CD4-positive, alpha-beta T cell (primary cell): ENCODE measurements at places on chromosomes 16 and 17.

DNA sequence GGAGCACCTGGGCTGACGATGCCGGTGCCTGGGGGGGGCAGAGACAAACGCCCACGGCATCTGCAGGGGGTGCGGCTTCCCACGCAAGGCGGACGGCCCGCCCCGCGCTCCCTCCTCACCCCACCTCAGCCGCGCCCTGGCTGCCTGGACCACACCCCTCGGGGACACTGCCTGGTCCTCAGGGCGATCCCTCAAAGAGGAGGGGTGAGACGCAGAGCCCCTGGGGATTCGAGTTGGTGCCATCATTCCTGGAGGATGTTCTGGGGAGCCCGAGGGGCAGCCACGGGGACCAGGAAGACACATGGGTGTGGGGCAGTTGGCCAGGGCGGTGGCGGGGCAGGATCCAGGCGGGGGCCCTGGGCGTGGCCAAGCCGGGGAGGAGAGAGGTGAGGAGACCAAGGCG, 3.9 kb downstream of the IGFALS start:
- DNase-seq, result no peak
- no peak overlapping the region for H3K27ac ChIP-seq
- peaks cover 38% of the 10 kb centered on the region for H3K36me3 ChIP-seq

DNA sequence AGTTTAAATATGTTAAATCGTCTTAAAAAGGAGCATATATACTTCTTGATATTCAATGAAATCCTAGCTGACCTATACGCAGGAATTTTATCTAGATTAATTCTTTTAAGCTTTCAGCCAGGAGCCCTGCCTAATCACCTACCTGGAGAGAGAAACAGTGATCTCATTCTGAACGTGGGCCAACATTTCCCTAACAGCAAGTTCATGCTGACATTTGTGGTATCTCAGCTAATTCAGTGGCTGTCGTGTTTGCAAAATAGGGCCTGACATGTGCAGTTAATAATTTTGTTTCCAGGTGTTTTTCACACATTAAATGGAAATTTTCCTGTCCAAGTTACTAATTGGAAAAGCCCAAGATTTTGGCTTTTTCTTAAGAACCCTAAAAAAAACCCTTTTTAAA, 17.4 kb downstream of the KRT24 start:
- no peak overlapping the region for H3K27ac ChIP-seq
- H3K4me3 ChIP-seq, result no peak overlapping the region
- H3K4me1 ChIP-seq, result no peaks in the 10 kb centered on the region
- peaks cover 3% of the 10 kb centered on the region for H3K27me3 ChIP-seq

DNA sequence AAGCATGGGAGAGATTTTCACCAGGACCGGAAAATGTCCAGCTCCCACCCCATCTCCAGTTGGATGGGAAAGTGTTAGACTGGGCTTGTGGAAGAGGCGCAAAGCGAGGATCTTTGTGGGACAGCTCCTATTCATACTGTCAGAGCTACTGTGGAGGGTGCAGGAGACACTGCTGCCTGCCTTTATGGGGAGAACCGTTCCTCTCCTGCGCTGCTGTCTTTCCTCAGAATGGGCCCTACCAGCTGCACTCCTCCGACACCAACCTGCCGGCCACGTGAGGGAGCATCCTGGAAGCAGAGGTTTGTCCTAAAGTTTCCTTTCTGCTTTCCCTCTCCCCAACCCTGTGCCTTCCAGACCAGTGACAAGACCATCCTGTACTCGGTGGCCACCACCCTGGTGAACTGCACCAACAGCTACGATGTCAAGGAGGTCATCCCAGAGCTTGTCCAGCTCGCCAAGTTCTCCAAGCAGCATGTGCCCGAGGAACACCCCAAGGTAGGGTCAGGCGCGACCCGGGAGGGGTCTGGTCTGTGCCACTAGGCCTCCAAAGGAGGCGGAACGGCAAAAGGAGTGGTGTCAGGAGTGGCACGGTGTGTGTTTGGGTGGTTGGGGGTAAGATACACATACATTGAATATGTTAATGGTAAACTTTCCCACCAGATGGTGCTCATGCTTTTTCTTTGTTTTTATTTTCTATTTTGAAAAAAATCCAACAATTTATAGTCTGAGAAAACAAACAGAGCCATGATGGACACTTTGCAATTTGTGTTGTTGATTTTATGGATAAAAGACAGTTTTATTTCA, 23.0 kb downstream of the SLC35G3 start:
- no peak overlapping the region for H3K4me3 ChIP-seq
- H3K27me3 ChIP-seq, result no peaks in the 10 kb centered on the region
- H3K36me3 ChIP-seq, result no peaks in the 10 kb centered on the region
- no peak overlapping the region for H3K27ac ChIP-seq
- peaks cover 40% of the 10 kb centered on the region for H3K4me1 ChIP-seq

DNA sequence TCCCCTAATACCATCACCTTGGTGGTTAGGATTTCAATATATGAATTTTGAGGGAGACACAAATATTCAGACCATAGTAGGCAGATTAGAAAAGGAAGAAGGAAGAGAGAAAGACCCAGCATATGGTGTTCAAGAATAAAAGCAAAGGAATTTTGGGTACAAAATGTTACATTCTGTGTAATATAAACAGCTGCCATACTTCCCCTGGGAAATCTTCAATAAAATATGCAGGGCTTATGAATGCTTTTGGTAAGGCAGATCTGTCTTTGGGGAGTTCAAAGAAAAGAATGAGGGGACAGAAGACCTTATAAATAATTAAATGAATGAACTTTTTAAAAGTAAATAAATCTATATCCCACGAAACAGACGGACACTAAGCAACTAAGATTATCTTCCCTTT, 91.9 kb downstream of the USP32 start:
- H3K4me1 ChIP-seq, result peaks cover under 1% of the 10 kb centered on the region
- no peak for DNase-seq
